ENCODE measurements at places on chromosomes 4 and X.

- DNase-seq: no peak
Observed at GRCh38 chr4:99025506-99025905, 30.0 kb downstream of the METAP1 start.

DNA sequence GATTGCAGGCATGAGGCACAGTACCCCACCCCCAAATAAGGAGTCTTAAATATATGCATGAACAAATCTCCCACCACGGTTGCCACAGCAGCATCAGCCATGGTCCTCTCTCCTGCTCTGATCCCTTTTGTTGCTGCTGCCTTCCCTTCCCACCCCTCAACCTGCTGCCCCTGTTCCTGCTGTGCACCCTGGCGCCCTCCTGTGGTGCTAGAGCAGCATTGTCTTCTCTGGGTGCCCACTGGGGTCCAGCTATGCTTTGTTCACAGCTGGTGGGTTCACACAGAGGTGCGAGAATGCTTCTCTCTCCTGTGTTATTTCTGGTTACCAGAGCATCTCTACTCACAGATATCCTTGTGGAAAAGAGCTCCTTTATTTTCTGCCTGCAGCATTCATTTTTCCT, 116.2 kb downstream of the GATB start:
- no peak for DNase-seq

DNA sequence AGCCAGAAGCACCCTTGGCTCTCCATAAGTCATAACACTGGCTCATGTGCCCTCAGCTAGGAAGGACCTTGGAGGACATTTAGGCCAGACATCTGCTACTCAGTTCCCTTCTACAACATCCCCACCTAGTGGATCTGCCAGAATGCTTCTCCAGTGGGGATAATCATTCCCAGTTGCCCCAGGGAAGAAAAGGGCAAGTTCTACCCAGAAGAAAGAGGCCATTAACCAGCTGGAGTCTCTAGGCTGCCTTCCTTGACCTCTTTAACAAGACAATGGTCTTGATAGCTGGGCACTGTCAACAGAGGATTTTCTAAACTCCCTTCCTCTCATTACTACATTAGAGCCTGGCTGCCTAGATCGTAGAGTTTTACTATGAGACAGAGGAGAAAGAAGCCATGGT, 42.0 kb downstream of the LGI2 start:
- DNase-seq: peak; percentile 12

GRCh38 chrX:123873956-123874355, 14.1 kb downstream of the XIAP start:
- DNase-seq: no peak

GRCh38 chr4:18366892-18367291, 345.3 kb upstream of the LCORL start:
- DNase-seq: peak; percentile 27

DNA sequence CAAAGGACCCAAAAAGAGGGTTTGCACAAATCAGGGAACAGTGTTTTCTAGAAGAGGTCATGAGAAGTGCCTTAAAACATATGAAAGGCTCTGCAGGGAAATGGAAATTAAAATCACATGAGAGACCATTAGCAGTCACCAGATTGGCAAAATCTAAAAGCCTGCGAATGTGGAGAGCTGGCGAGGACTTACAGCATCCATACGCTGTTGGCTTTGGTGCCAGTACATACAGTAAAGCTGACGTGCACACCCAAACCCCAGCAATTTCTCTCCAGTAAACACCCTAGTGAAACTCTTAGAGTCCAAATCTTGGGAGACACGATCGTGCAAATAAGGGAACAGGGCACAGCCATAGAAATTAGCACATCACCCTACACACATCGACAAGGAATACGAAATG, 25.4 kb upstream of the PPP2R2C start:
- no peak for DNase-seq

GRCh38 chrX:65537229-65537628, 2.6 kb upstream of the LAS1L start:
- no peak for DNase-seq

- DNase-seq: no peak
Observed at GRCh38 chr4:18227880-18228279, 206.3 kb upstream of the LCORL start.

- DNase-seq: no peak
Observed at GRCh38 chr4:95596676-95597075, 47.9 kb upstream of the UNC5C start.

- no peak for DNase-seq
Observed at GRCh38 chrX:69396916-69397315, 107.2 kb upstream of the NALF2 start.

GRCh38 chrX:15116900-15117299, 153.0 kb downstream of the ASB9 start:
- DNase-seq: no peak

DNA sequence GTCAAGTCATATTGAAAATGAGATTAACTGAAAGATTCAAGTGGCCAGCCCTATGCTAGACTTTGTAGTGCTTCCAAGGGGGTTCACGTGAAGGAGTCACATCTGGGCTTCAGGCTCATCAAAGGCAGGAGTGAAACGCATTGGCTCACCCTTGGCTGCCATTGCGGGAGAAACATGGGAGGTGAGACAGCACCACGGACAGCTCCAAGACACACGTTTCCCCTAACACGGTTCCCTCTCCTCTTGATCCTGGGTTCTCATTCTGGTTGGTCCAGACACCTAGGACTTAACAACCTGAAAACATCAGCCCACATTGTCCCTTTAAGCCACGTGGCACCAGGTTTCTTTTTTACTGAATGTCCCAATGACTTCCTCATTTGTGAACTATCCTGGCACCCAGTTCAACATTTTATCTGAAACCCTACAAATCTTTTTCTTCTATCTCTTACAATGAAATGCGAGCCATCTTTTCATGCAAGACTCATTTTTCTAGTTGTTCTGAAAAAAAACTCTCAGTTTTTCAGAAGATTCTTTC, 279.0 kb upstream of the VCX3A start:
- DNase-seq: no peak

GRCh38 chr4:149031399-149031798, 589.2 kb upstream of the NR3C2 start:
- peak; percentile 28 for DNase-seq

- DNase-seq: no peak
Observed at GRCh38 chr4:165059386-165059785, 5.7 kb downstream of the TRIM75 start.
